HS-27A (cell line): ENCODE measurements at places on chromosomes 13 and 19.
A peak's percentile ranks its signal among the peaks of the same experiment; 100 is the strongest.

GRCh38 chr19:23470873-23471545 lies 75.7 kb upstream of the ZNF91 start:
- DNase-seq, result no peak

- no peak for DNase-seq
These were observed 5.5 kb downstream of the RDH8 start for GRCh38 chr19:10018786-10019185.

DNA sequence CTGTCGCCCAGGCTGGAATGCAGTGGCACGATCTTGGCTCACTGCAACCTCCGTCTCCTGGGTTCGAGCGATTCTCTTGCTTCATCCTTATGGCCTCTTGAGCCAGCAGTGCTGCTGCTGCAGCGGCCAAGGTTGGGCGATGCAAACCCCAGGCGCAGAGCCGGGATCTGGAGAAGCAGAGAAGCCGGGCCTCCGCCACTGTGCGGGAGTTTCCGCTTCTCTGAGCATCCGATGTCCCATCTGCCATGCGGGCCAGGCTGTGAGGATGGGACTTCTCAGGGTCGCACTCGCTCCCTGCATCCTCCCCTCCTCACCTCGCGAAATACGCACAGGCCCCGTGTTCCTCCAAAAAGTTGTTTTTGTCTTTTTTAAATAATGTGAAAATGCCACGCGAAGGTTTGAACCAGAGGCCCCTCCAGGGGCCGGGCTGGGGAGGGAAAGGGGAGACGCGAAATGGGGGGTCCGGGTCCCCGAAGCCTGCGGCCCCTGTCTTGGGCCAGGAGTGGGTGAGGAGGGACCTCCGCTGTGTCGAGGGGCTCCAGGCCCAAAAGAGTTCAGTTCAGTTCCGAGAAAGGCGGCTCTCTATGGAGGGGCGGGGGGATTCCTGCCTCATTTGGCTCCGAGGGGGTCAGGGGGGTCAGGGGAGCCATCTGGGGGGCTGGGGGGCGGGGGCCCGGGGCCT lies 15.9 kb downstream of the CYTH2 start:
- no peak for DNase-seq

- DNase-seq, result no peak
These were observed 3.9 kb downstream of the ANKRD24 start for GRCh38 chr19:4186087-4186993.

DNA sequence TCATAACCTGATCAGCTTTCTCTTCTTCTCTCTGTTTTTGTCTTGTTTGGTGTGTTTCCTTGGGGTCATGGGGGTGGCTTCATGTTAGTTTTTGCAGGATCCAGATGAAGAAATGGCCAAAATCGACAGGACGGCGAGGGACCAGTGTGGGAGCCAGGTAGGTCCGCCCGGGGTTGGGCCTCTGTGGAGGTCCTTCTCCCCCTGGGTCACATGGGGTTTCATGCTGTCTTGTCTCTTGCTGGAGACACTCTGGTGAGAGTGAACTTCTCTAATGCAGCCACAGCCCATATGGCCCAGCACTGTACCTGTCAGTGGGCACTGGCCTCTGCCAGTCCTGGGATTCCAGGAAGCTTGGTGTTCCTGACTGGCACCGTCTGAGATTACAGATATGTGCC lies 1.1 kb downstream of the CCNE1 start:
- DNase-seq, result no peak

- no peak for DNase-seq
These were observed 34.5 kb downstream of the UFM1 start for GRCh38 chr13:38384171-38384570.

DNA sequence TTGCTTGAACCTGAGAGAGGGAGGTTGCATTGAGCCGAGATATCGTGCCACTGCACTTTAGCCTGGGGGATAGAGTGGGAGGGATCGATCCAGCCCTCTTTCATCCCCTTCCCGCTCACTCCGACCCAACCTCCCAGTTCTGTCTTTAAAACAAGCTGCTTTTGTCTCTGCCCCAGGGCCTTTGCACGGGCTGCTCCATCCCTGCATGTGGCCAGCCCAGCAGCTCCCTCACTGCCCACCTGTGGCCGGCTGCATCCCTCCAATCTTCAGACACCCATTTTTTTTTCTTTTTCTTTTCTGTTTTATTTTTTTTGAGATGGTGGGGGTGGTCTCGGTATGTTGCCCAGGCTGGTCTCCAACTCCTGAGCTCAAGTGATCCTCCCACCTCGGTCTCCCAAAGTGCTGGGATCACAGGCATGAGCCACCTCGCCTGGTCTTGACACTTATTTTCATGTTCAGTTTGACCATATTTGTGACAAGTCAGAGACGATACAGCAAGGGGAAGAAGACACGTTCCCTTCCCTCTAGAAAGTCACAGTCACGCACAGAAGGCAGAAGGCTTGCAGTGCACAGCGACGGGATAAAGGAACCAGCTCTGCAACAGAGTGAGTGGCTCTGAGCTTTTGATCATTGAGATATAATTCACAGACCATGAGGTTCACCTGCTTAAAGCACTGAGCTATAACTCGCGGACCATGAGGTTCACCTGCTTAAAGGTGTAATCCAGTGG lies 31.8 kb downstream of the EFNA2 start:
- no peak for DNase-seq

DNA sequence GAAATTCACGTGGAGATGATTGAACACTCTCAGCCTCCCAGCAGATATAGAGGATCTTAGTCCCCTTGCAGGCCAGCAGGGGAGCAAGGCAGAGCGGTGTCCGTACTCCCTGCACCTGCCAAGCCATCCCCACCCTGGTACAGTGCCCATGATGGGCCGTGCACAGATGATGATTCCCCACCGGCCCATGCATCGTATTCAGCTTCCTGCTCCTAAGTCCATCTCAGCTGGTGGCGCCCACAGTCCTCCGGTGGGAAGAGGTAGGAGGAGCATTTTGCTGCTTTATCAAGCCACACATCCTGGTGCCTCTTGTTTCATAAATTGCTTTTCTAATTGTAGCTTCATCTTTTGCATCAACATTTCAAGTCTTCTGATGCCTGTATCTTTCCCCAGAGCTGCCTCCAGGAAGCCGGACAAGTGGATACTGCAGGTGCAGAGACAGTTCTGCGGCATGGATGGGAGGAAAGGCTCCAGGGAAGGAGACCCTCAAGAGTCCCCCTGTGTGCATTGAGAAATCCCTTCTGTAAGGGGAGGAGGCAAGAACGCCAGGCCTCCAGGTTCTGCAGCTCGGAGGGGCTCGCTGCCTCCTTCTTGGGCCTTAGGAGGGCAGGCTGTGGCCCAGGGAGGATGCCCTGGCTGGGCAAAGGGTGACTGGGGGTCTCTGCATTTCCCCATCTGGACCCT lies 55.3 kb downstream of the F2RL3 start:
- DNase-seq, result no peak

DNA sequence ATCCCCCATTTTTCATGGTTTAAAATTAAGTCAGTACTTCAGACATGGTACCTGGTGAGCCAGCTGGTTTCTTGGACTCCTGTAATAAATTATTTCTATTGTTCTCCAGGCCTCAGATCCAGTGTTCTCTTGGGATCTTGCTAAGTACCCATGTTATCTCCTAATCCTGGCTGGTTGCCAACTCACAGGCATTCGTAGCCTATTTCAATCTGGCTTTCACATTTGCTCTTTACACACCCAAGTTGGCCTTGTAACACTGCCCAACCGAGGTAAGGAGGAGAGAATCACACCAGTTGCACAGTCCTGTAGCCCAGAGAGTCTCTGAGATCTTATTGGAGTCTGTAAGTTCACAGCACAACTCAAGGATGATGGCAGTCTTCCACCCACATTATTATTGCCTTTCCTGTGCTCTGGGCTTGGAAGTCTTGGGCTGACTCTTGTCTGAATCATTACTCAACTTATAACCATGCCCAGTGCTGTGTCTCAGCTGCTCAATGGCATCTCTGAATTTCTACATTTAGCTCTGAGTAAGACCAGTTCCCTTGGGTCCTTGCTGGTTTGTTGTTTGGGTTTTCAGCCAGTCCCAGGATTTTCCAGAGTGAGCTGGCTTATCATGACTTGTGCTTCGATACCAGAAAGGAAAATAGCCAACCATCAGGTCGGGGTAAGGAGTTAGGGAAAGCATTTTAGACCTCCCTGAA lies 76.6 kb upstream of the KLF12 start:
- peak; percentile 82 for DNase-seq

DNA sequence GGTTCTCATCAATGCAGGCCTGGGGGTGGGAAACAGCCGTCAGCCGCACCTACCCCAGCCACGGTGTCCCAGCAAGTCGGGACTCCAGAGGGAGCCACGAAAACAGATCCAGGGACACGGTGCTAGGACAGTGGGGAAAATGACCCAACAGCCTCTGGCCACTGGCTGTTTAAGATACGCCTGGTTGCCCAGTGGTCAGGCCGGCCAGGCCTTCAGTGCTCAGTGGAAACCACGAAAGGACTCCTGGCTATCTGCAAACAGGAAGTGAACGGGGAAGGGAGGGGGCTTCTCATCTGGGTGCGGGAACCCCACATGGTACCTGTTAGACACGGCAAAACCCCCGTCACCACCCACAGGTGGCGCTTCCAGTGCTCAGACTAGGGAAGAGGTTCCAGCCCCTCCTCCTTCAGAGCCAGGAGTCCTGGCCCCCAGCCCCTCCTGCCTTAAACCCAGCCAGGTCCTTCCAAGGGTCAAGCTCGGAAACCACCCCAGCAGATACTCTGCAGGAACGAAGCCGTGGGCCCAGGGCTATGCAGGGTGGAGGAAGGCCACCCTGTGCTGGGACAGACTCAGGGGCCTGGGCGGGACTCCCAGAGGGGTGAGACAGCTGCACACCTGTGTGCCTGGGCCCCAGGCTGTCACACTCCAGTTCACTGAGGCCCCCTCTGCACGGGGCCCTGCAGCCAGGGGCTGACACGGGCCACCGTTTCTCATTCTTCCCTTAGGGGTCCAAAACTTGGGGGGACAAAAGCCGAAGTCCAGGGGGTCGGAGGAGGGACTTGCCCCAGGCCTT lies 4.5 kb downstream of the PPP1R12C start:
- DNase-seq, result no peak

DNA sequence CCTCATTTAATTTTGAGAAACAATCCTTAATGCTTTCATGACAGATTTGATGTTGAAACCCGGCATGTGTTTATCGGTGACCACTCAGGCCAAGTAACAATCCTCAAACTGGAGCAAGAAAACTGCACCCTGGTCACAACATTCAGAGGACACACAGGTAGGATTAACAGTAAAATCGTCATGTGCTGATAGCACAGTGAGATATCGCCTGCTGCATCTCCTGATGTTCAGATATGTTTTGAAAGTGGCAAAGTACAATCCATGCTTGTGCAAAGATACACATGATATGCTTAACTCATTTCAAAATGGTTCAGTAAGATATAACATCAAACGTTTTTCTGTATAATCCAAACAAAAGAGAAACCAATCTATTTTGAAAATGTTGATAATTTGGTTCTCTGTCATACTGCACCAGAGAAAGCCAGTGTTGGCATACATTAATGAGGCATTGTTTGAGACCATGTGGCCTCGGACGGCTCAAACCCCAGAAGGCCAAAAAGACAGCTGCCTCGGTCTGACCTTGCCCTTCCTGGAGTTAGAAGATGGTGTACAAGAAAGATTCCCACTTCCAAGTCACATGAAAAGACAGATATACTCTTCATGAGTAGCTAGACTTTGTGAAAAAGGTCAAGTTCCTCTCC lies 76.2 kb downstream of the DHRS12 start:
- no peak for DNase-seq

DNA sequence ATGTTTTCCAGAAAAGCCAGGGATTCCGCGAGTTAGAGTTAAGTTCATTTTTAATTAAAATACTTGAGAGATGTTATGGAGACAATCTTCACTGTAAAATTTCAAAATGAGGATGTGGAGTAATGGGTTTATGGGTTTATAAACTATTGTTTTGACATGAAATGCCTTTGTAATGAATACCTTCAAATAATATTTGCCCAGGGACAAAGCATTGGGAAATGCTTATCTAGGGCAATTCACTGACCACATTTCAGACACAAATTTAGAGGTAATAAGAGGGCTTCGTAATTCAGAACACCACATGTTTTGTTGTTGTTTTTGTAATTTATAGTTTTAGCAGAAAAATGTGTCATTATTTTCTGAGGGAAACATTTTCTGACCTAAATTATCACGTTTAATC lies 241.1 kb upstream of the ATXN8OS start:
- DNase-seq, result no peak

- no peak for DNase-seq
These were observed 673.7 kb upstream of the MIR17HG start for GRCh38 chr13:90673746-90674145.

- DNase-seq, result no peak
These were observed 218.1 kb downstream of the KCTD12 start for GRCh38 chr13:76668141-76668540.

GRCh38 chr19:55241143-55241934 lies 12.8 kb upstream of the TMEM86B start:
- no peak for DNase-seq

DNA sequence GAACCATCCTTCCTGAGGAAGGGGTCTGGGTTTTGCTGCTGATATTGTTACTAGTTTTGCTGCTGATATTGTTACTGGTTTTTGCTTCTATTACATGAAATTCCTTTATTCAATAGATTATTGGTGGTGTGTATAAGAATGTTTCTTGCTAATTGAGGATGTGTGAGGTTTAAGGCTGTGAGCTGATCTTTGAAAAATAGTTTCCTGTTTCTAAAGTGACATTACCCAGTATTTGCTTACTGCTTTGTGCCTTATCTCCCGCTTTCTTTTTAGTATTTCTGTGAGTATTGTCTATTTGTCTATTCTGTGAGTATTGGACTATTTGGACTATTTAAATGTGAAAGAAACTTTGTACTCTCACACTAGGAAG lies 38.2 kb upstream of the C1QTNF9 start:
- no peak for DNase-seq

GRCh38 chr13:40236566-40237168 lies 429.8 kb downstream of the FOXO1 start:
- DNase-seq, result no peak

- DNase-seq, result no peak
These were observed 1635.8 kb downstream of the PCDH9 start for GRCh38 chr13:65594298-65594781.

GRCh38 chr19:2043961-2044708 lies 6.9 kb downstream of the MKNK2 start:
- DNase-seq, result no peak

DNA sequence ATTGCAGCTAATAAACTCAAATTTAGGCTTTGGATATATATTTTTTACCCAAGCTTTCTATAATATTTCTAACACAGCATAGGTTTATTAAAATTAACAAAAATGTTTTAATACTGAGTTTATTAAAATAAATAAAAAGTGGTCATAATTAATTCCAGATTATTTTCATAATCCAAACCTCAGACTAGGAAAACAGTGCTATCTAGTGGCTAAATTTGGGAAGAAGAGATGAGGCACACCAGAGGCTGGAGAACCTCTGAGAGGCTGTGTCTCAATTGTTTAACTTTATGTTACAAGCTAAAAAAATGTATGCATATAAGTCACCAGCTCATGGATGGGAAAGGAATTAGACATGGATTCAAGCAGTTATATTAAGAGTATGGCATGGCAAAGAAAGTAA lies 392.5 kb downstream of the DIAPH3 start:
- DNase-seq, result no peak

GRCh38 chr19:14528419-14529253 lies 758 bp upstream of the TECR start:
- DNase-seq, result no peak

- no peak for DNase-seq
These were observed 6.3 kb upstream of the ZSWIM4 start for GRCh38 chr19:13788991-13789390.

GRCh38 chr19:3670796-3671679 lies 29.2 kb downstream of the PIP5K1C start:
- DNase-seq, result no peak
